ENCODE measurements at places on chromosomes 3 and 15. TPM values are rescaled to one million over a fixed set of nuclear protein-coding genes. Genes with fewer than 3 reads are reported as not detected.

The IL12A gene
- not detected for total RNA-seq

The UBL7 gene
- total RNA-seq = 47.0 TPM

The TMEM266 gene
- not detected for total RNA-seq

The GHRL gene
- not detected for total RNA-seq
